ENCODE measurements at places on chromosomes 1 and 21.

DNA sequence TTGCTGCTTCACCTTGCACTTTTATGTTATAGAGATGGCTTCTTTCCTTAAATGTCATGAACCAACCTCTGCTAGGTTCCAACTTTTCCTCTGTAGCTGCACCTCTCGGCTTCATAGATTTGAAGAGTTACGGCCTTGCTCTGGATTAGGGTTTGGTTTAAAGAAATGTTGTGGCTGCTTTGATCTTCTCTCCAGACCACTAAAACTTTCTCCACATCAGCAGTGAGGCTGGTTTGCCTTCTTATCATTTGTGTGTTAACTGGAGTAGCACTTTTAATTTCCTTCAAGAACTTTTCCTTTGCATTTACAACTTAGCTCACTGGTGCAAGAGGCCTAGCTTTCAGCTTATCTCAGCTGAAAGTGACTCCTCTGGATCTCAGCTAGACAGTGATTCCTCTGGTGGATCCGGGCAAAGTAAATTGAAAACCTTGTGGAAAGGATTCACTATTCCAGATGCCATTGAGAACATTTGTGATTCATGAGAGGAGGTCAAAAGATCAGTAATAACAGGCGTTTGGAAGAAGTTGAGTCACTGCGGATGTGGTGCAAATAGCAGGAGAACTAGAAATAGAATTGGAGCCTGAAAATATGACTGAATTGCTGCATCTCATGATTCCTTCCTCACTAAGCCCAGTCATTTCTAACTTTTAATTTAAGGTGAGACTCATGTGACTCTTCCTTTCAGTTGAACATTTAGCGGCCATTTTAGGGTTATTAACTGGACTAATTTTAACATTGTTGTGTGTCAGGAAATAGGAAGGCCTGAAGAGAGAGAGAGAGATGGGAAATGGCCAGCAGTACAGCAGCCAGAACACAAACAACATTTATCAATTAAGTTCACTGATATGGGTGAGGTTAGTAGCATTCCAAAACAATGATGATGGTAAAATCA is 16.2 kb upstream of the RGS1 start:
- no peak for DNase-seq

- no peak for DNase-seq
Measured at GRCh38 chr1:89545264-89546038, 20.8 kb downstream of the LRRC8B start.

GRCh38 chr1:117260761-117261423 is 50.2 kb upstream of the VTCN1 start:
- no peak for DNase-seq

- no peak for DNase-seq
Measured at GRCh38 chr1:77267035-77267434, 14.8 kb upstream of the AK5 start.

DNA sequence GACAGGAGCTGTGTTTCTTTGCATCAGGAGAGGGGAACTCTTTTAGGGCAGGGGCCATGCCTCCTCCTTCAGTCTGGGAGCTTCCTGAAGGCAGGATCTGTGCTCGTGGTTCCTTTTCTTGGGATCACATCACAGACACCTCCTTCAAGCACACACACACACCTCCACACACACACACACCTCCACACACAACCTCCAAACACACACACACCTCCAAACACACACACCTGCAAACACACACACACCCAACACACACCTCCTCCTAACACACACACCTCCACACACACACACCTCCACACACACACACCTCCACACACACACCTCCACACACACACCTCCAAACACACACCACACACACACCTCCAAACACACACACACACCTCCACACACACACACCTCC is 10.5 kb downstream of the LGR6 start:
- no peak for DNase-seq

DNA sequence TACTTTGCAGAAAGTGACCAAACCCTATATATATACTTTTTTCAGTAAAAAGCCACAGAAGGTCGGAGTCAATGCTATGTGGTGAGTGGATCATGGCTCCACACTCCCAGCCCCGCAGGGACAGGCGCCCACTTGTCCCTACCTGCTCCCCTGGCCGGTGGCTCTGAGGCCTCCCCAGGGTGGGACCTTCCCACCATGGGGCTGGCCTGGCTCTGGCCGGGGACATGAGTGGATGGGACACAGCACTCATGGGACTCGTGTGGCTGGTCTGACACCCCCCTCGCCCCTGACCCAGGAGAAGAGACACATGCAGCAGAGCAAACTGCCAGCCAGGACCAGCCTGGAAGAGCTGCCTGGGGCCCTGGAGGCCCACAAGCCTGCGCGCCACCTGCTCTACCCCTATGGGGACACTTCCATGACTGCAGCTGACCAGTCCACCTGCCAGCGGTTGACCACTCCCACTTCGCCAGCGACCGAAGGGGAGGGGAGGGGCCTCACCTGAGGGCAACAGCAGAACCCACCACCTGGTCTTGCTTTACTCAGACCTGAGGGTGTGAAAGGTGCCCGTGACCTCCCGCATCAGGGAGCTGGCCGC is 2.2 kb downstream of the SPATC1L start:
- DNase-seq, result no peak

- DNase-seq, result no peak
Measured at GRCh38 chr1:226666692-226667091, 72.4 kb downstream of the ITPKB start.

GRCh38 chr1:17400725-17401341 is 28.8 kb downstream of the PADI6 start:
- DNase-seq, result no peak

DNA sequence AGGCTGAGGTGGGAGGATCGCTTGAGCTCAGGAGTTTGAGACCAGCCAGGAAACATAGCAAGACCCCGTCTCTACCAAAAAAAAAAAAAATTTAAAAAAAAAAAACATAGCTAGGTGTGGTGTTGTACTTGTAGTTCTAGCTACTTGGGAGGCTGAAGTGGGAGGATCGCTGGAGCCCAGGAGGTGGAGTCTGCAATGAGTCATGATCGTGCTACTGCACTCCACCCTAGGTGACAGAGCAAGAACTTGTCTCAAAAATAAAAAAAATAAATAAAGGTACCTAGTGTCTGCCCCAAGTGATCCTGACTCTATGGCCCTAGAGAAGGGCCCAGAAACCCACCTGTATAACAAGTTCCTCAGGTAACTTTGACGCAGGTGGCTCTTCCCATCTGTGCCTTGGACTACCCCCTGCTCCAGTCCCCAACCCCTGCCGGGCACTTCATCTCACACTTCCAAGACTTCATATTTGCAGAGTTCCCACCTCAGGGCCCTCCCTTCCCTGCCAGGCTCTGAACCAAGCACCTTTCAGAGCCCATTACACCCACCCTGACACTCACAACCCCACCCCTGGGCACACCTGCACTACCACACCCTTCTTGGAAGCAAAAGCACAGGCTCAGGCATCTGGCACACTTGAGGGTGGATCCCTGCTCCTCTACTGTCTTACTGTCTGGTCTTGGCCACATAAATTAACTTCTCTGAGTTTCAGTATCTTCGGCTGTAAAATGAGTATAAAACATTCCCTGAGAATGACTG is 80.2 kb upstream of the KLHDC7A start:
- no peak for DNase-seq

DNA sequence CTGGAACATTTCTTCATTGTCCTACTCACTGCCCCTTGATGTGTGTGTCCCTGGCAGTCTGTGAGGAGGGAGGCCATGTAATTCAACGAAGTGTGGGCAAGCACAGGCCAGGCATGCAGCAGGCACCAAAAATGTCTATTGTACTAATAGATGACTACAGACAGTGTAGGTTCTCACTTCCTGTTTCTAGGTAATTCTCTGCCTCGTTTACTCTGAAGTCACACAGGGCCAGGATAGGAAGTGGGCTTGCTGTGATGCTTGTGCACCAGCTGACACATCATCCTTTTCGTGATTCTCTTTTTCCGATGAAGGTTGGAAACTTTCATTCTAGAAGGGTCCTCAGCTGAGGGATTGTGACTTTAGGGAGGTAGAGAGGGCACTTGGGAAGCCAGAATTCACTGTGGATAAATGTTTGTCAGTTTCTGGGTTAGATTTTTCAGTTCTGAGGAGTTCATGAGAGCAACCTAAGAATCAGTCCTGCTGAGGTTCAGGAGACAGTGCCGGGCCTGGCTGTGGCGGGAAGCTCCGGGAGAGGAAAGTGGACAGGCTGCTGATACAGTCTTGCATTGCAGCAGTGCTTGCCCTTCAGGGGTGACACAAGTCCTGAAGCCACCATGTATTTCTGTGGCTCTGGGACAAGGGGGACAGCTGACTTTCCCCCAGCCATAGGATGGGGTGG is 4.3 kb upstream of the CSF1 start:
- DNase-seq, result no peak

- no peak for DNase-seq
Measured at GRCh38 chr1:160371346-160371631, 4.4 kb downstream of the NHLH1 start.

GRCh38 chr1:12129624-12130023 is 37.2 kb upstream of the TNFRSF1B start:
- no peak for DNase-seq

- DNase-seq, result no peak
Measured at GRCh38 chr1:12170263-12170671, 3.5 kb downstream of the TNFRSF1B start.

DNA sequence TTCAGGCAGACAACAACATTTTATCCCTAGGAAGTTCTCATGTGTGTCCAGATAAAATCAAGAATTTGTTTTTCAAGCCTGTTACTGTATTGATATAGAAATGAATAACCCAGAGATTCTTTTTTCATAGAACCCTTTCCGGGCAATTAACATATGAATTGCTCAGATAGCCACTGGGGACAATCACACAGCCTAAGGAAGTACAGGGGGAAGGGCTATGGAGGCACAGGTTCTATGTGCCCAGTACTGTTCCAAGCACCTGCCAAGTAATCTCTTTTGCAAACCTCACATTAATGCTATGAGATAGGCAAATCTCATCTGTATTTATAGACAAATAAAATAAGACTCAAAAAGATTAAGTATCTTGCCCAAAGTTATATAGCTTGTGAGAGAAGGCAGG is 84.9 kb downstream of the NTNG1 start:
- DNase-seq, result no peak

DNA sequence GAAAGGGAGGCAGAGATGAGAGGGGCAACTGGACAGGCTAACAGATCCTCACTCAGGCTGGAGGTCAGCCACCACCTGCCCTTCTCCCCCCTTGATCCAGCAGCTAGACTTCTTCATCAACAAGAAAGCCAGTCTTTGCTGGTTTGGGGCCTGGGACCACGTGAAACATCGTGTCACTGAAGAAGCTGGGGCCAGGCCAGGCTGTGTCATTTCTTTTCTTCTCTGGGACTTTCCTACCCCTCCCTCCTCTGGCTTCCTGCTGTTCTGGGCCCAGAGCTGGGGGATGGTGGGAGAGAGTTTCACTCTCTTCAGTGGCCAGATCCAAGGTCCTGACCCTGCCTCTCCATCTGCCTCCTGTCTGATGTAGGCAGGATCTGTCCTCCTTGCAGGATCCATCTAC is 18.1 kb upstream of the SLC26A9 start:
- no peak for DNase-seq

- DNase-seq, result no peak
Measured at GRCh38 chr1:41542196-41542930, 57.9 kb upstream of the EDN2 start.

DNA sequence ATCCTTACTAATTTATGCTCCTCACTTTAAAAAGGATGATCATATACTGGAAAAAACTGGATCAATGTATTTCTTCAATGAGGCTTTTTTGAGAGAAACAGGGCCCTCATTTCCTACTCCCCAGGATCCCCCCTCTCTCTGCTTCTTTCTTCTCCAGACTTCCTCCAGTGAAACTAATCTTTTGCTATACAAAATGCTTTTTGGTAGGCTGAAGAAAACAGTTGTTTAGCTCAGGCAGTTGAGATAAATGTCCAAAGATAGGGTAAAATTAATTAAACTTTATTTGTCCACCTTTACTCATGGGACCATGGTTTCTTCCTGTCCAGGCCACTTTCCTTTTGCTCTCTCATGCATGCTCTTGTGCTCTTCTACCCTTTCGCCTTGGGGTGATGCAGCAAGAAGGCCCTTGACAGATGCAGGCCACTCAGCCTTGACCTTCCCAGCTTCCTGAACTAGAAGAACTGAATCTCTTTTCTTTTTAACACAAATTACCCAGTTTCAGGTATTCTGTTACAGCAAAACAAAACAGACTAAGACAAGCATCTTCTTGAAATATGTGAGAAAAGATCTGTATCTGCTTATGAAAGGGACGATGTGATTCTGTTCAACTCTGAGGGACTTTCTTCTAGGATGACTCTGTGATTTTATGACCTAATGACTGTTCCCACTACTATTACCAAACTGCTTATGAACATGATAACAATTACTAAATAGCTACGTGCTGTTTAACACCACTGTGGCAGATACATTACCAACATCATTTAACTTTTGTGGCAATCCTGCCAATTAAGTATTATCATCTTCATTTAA is 63.7 kb downstream of the NVL start:
- no peak for DNase-seq

GRCh38 chr1:55107101-55107500 is 67.8 kb downstream of the PCSK9 start:
- DNase-seq, result no peak

DNA sequence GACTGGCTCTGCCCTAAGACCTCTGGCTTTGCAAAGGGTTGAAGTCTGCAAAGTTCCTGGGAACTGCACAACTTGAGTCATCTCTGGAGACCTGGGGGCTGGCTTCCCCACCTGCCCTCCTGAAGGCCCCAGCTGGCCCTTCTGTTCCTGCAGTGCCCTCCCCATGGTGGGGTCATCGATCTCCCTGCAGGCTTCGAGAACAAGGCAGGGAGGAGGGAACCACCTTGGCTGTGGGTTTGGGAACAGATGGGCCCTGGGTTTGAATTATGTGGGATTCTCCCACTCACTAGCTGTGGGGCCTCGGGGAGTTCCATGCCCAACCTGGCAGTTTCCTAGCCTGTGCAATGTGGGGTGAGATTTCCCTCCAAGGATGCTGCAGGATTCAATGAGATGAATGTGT is 310.2 kb downstream of the PTPRU start:
- no peak for DNase-seq

- no peak for DNase-seq
Measured at GRCh38 chr1:109849655-109850054, 61.0 kb upstream of the CSF1 start.

DNA sequence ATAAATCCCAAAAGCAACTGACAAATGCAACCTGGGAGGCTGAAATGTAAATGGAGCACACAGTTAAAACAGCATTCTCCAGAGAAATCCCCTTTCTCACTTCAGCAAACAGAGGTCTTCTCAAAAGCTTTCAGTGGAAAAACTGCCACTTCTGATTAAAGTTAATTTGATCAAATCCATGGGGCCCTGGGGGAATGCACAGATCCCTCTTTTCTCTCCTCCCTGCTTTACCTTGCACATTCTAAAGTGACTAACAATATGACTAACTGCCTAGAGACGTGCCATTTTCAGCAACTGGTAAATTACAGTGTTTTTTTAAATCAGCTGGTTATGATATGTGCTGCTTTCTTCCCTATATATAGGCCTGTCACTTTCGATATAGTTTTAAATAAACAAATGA is 142.5 kb downstream of the RERE start:
- no peak for DNase-seq
